Aorta (tissue), 5 donors: ENCODE measurements at places on chromosomes 16 and 17. TPM values are rescaled to one million over a fixed set of nuclear protein-coding genes. Genes with fewer than 3 reads are reported as not detected.

DNA sequence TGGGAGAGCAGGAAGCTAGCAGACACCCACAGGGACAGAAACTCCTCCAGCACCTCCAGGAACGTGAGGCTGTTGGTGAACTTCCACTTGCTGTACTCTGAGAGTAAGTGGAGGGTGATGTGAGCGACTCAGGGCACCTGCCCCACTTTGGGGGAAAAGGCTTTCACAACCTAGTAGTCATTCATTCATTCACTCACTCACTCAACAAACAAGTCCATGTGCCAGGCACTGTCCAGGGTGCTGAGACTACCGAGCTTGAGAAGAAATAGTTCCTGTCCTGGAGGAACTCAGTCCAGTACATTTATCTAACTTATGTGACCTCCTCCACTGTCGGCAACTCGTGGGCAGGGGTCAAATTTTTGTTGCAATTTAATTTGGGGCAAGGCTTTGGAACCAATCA lies 26.6 kb downstream of the LGALS9 start:
- no peak for DNase-seq

NPIPA5 gene
- total RNA-seq = 20.1 TPM

WNK4 gene
- total RNA-seq = 0.19 TPM

DNA sequence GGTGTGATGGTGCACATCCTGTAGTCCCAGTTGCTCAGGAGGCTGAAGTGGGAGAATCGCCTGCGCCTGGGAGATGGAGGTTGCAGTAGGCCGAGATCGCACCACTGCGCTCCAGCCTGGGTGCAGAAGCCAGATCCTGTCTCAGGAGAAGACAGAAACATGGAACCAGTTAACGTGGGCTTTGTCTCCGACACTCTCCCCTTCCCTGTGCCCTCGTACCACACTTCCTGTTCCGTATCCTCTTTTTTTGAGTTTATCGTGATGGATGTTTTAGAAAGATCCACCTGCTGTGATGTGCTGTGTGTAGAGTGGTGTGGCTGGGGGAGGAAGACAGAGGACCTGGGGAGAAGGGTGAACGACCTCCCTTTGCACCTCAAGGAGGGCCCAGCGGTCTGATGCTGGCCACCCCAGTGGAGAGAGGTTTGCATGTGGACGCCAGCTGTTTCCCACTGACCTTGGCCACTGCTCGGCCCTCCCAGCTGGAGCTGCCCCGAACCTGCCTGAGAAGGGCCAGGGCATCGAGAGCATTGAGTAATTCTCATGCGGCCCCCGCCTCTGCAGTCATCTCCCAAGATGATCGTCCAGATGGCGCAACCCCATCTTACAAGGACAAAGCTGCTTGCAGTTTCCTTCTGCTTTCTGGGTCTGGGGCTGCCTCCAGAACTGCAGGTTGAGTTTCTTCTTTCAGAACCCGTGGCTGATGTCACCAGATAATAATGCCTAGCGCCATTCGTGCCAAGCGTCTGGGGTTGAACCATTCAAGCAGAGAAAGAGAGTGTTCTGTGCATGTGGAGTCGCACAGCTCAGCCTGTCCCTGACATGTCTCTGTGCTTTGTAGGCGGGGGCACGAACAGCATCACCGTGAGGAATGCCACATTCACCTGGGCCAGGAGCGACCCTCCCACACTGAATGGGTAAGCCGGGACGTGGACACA lies 126.3 kb downstream of the ABCC1 start:
- DNase-seq = peak; percentile 76

- no peak for DNase-seq
These were observed 90.3 kb downstream of the KATNIP start for GRCh38 chr16:27640277-27640600.

OTOA gene
- total RNA-seq = 0.32 TPM

GRCh38 chr17:34542700-34543336 lies 36.6 kb upstream of the TMEM132E start:
- no peak for DNase-seq

ZNF263 gene
- total RNA-seq = 27.4 TPM

DNA sequence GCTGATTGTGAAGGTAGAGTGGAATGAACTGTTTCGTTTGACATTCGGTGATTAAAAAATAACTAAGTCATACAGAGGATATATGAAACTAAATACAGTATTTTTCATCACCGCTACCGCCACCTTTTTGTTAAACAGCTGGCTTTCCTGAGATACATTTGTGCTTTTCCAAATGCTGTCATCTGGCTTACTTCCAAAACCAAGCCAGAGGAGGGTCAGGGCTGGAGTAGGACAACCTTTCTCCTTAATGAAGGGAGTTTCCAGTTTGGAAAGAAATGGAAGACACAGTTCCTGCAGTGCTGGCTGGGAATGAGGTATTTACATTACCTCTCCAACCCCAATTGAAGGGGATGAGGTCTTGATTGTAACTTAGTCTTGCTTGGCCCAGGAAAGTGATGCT lies 3.2 kb downstream of the TNRC6C start:
- no peak for DNase-seq

GRCh38 chr17:10052106-10052813 lies 146.1 kb downstream of the GAS7 start:
- DNase-seq = no peak

DNA sequence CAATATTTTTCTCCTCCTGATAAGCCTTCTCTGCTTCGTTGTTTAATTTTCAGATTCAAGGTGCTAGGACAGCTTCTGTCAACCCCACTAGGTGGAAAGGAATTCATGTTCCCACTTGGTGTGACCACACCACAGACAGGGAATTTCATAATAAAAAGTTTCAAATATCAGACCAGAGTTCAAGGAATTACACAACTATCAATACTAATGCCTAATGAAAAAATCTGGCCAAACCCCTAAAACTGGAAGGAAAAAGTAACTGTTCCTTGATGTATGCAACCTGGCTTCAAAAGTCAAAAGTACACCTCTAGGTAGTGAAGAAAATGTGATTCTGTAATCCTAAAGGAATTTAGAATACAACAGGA lies 87.8 kb upstream of the CORO6 start:
- no peak for DNase-seq

VTN gene
- total RNA-seq = 1.5 TPM

DNA sequence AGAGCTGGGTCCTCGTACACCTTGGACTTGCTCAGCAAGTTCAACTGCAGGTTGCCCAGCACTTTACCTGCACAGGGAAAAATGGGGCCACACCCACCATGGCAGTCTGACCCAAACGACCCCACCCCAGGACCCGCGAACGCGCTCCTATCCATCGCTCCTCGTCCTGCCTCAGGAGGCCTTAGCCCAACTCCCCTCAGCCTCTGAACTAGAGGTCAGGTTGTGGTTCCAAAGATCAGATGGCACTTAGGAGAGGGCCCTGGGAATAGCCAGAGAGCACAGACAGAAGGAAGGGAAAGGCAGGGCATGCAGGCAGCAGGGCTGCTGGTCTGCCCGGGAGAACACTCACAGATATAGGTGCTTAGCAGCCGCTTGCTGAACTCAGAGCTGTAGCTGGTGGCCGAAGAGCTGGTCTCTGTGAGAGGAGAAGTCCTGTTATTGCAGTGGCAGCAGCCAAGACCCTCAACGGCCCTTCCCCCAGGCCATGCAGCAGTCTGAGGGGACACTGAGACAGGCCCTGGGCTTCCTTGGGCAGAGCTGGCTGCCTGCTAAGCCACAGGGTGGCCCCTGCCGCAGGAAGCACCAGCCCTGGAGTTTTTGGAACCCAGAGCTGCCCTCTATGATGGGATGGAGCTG lies 6.9 kb downstream of the ZACN start:
- DNase-seq = no peak

GRCh38 chr17:36066365-36066985 lies 2.4 kb downstream of the CCL18 start:
- DNase-seq = no peak

GRCh38 chr16:22857296-22858025 lies 43.5 kb downstream of the HS3ST2 start:
- no peak for DNase-seq

SPN gene
- total RNA-seq = 2.5 TPM

- no peak for DNase-seq
These were observed 87.9 kb downstream of the CLEC16A start for GRCh38 chr16:11032000-11032921.

DNA sequence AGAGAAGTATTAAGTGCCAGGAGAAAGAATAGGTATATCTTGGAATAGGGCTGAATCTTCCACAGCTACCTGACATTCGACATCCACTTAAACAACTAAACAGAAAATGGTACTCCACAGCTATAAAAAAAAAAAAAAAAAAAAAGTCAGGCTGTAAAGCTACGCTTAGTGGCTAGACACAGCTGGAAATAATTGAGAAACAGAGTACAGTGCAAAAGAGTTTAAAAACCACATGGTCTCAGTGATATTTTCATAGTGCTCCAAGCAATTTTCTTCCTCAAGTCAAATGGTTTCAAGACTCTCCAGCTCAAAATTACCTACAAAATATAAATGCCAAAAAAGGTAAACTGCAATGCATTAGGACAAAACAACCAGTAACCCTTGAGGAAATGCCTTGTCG lies 607.1 kb downstream of the KCNJ2 start:
- DNase-seq = no peak

NTN3 gene
- not detected for total RNA-seq

GRCh38 chr17:40540448-40540847 lies 24.8 kb downstream of the CCR7 start:
- no peak for DNase-seq

DNA sequence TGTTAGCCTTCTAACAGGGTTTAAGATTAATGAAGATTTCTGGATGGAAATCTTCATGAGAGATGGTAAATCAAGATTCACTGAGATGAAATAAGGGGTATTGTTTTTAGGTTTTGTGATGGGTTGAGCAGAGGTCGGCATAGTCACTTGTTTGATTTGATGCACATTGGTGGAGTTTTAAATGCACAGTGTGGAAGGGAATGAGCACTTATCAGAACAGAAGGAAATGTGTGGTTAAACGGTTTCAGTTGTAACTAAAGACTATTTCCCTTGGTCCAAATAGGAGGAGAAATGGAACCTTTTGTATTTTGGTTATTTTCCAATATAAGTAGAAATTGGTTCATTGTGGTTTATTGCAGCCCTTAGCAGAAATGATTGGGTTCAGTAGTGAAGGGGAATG lies 34.1 kb downstream of the CBFB start:
- no peak for DNase-seq

GRCh38 chr17:200586-200985 lies 19.1 kb upstream of the DOC2B start:
- peak; percentile 72 for DNase-seq

LRRC36 gene
- 0.51 TPM for total RNA-seq

GNAO1 gene
- total RNA-seq = 6.9 TPM

GRCh38 chr17:19418251-19418992 lies 7.4 kb downstream of the RNF112 start:
- DNase-seq = peak; percentile 65
